ENCODE measurements at places on chromosomes 12 and 14.

DNA sequence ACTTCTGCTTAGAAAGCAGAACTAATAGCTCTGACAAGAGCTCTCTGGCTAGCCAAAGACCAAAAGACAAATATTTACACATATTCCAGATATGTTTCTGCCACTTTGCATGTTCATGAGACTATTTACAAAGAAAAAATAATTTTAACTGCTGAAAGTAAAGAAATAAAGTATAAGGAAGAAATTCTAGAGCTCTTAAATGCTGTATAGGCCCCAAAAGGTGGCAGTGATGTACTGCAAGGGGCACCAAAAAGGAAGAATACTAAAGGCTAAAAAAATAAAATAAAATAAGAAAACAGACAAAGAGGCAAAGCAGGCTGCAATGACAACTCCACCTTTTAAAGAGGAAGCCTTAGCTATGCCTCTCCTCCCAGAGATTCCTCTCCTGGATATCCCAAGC, 23.0 kb downstream of the KLRK1 start:
- peak; percentile 80 for DNase-seq

DNA sequence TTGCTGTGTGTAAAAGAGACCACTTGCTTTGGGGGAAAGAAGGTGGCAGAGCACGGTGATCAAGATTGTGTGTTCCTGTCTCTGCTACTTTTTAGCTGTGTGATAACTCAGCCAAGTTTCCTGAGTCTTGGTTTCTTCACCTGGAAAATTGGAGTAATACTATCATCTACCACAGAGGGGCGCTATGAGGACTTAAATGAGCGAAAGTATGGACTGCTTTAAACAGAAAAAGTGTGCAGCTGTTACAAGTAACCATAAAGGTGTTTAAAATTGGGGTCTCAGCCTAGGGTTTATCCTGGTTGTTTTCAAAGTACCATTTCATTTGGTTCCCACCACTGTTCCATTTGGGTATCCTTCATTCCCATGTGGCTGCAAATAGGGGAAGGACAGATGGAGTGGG, 65.9 kb upstream of the WSCD2 start:
- peak; percentile 35 for DNase-seq

- DNase-seq = no peak
These were observed 1.9 kb downstream of the CACNB3 start for GRCh38 chr12:48819986-48820725.

DNA sequence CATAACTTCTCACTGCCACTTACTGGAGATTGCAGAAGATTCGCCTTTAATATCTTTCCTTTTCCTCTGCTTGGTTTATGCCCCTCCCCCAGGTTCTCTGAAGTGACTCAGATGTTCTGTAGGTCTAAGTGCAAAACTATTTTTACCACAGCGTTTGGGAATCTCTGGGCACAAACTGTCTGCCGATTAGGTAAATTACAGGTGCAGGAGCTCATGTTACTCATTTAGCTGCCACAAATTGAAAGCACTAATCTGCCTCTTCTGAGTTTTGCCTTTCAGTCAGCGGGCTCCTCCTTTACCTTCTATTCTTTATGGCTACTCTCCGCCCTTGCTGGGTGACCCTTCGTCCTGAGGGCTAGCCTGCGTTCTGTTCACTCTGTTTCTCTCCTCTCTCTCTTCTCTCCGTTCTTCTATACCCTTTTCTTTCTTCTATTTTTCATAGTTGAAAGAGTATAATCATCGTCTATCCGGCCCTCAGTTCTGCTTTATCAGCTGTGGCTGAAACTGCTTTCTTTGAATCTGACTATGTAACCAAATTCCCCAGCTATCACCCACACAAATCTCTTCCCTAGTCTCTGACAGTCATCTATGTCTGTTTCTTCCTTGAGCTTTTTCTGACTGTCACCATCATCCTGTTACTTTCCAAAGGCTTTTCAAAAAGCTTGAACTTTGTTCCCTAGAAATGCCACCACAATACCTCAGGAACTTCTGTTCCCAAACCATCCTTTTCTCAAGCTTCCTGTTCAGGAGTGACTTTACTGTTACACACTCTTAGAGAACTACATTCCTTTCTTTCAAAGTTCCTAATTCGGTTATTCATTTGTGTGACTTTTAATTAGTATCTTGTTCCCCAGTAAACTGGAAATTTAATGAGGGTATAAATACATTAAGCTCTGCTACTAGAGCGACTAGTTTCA, 4.3 kb upstream of the MYF6 start:
- DNase-seq = peak; percentile 66

DNA sequence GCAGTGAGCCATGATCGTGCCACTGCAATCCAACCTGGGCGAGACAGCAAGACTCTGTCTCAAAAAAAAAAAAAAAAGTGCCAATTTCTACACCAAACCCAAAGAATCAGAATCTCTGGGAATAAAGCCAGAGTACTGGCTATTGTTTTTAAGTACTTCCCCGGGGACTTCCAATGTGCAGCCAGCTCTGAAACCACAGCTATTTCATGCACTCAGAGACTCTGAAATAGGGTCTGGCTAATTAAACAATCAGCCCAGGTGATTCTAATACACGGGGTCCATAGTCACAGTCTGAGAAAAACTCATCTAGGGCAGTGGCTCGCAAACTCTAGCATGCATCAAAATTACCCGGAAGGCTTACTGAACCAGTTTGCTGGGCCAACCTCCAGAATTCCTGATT, 56.3 kb downstream of the SIX6 start:
- peak; percentile 88 for DNase-seq

GRCh38 chr12:53751336-53752191, at the start of gene CISTR:
CISTR (minus strand) TSS chr12:53751979.
- peak; percentile 49 for DNase-seq

DNA sequence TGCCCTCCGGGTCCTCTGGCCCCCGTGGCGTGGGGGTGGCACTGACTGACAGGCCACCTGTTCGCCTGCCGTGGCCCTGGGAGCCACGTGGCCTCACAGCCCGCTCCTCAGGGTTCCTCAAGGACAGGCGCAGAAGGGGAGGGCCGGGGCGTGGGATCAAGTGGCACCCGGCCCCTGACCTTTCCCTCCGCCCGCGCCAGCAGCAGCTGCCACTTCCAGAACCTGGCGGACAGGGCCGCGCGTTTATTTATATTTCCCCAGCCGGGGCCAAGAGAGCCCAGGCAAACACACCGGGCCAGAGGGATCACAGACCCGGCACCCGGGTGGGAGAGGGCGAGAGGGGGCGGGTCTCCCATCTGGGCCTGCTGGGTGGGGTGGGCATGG, 92.6 kb downstream of the RFLNA start:
- DNase-seq = no peak

DNA sequence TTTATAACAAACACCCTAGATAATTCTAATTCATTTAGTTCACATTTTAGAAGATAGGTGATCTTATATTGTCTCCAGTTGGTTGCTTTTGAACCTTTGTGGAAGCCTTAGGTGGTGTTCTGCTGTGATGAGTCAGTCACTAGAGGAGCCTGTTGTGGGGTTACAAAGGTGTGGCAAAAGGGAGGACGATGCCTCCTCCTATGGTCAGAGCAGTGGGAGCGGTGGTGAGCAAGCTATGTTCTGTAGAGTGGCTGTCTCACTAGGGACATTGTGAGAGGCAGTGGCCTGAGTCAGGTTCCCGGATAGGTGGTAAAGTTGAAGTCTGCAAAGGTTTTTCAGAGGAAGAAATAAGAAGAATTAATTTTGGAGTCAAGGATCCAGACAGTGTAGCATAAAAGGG, 71.6 kb upstream of the USP44 start:
- no peak for DNase-seq
